ENCODE measurements at places on chromosomes 13 and 19.

DNA sequence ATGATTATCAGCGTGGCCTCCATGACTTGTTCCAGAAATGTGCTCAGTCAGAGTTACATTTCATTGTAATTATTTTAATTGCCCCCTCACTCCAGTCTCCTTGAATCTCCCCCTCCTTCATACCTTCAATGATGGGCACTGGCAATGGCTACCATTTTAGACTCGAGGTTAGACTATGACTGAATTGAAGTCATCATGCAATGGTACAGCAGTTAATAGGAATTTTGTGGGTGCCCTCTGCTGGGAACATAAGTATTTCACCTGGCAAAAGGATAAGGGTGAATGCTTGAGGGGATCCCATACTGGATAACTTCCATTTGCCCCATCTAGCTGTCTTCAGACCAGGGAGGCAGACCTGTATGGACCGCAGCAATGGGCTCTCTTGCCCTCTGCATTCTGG lies 32.2 kb upstream of the USP12 start:
- DNase-seq, result no peak

GRCh38 chr19:41753936-41754529 lies 1.3 kb upstream of the CEACAM6 start:
- no peak for DNase-seq

DNA sequence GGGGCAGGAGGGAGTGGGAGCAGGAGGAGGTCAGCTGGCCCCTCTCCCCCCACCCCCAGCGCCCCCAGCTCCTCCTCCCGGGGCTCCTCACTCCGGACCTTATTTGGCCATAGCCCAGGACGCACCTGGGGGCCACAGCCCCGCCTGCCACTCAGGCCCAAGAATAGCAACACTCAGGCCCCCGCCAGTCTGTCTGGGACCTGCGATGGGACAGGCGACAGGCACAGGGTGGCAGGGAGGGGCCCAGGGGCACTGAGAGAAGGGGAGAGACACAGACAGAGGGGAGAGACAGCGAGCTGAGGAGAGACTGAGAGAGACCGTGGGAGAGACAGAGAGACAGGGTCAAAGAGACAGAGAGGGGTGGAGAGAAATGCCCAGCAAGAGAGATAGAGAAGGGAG lies 10.2 kb downstream of the JOSD2 start:
- DNase-seq, result no peak

DNA sequence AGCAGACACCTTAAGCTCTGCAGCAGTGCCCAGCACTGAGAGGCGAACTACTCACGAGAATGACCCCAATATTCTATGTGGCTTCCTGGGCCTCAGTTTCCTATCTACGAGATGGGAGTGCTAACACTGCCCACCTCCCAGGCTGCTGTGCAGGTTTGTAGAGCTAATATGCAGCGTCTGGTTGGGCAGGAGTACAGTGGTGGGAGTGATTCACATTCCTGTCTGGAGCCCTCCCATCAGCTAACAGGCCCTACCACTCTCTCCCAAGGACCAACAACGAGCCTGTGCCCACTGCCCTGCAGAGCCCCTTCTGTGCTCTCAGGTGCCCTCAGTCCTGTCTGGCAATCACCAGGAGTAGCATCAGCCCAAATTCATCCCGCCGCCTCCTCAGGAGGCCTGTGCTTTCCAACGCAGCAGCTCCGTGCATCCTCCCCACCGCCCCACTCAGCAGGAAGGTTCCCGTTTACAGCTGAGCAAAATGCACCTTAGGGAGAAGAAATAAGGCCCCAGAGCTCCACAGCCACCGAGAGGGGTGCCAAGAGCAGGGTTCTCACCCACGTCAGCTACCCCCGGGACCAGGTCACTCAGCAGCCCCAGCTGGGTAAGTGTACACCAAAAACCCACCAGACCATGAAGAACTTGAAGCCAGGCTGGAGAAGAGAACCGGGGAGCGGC lies 6.6 kb downstream of the AKT2 start:
- DNase-seq, result no peak

DNA sequence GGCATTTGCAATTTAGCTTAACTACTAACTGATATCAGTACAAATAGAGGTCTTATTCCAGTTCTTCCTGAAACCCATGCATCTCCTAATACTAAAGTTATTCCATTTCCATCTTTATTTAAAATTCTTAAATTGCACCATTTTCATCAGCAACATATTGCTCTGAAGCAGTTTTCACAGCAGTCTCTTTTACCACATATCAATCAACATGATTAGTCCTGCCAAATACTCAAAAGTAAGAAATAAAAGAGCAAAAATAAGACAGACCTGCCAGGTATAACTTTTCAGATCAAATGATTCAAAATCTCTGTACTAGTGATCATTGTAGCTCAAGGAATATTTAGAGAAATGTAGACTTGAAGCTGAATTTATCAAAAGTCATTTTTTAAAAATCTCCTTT lies 141.7 kb downstream of the SLITRK1 start:
- no peak for DNase-seq

- DNase-seq, result no peak
Measured at GRCh38 chr13:27822873-27823311, 30.6 kb downstream of the GSX1 start.

DNA sequence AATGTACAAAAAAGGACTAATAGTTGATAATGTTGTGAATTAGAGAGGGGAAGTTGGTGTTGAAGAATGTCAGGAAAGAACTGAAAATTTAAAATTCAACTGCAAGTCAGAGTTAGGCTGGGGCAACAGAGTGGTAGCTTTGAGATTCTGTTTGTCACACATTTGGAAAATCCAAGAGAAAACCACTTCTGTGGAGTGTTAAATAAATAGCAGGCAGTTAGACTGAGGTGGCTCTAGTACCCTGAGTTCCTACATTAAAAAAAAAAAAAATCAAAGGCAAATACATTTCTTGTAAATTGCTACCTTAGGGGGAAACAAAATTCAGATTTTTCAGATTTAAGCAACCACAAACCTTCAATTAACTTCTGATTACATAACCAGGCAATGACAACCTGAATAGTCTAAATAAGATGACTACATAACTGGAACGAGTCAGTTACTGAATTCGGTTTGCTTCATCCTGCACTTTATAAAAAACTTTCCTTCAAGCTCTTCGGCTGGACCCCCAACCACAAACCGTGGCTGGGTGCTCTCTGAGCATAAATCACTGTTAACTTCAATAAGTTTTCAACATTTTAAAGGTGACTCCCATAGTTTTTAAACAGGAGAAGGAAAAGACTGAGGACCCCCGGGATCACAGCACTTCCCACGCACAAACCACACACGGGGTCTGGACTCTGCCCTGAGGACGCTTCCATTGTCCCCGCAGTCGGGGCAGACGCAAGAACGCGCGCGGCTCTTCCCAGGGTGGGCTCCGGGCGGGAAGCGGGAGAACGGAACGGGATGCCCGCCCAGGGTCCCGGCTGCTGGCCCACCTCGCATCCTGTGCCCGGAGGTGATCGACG lies 725 bp downstream of the ZNF682 start:
- DNase-seq, result no peak

DNA sequence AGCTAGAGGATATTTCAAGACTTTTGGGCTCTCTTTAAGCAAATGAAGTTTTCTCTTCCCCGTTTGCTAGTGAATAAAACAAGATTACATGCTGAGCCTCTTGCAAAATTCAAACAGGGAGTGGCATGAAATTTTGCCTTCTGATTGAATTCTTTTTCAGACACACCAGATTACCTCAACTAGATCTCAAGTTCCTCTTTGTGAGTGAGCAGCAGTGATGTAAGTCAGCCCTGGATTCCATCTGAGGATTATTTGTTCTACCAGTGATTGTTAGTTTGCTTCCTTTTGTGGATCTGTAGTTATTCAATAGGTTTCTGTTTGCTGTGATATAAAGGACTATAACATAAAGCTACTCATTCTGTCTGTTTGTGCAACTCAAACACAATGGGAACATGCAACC lies 407.7 kb downstream of the LMO7 start:
- DNase-seq, result no peak

All from NT2/D1 (cell line).